ENCODE measurements at places on chromosomes 2 and 18.

GRCh38 chr2:107553539-107553938 is 273.2 kb upstream of the RGPD4 start:
- no peak for DNase-seq

- DNase-seq: peak; percentile 16
These were observed 632 bp downstream of the AFTPH start for GRCh38 chr2:64524604-64525316.

GRCh38 chr2:240154606-240155005 is 14.1 kb upstream of the OTOS start:
- no peak for DNase-seq

- DNase-seq: no peak
These were observed 467.6 kb downstream of the NYAP2 start for GRCh38 chr2:225867071-225867470.

DNA sequence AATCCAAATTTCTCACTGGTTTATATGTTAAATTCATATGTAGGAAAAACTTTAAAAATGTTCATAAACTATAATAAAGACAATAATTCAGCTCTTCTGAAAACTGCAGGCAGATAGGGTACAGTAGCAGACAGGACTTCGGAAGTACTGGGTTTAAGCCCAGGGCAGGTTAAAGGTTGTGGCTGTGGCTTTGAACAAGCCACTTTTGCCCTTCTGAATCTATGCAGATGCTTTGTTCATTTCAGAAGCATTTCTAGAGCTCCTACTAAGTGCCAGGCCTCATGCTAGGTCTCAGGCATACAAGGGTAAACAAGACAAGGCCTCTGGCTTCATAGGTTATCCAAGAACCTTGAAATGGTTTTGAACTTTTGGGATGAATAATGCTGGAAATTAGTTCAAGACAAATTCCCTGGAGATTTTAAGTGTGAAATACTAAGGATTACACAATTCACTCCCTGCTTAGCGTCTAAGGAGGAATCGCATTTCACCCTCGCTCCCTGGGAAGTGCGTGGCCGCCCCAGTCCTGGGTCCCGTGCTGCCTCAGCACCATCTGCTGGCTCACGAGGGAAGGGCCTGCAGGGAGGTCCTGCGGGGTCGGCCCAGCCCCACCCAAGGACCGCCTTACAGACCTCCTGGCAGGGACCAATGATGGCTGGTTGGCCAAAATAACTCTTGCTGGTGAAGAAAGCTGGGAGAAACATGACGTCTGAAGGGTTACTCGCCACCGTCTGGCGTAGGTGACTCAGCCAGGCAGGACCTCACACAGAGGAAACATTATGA is 67.7 kb upstream of the L3MBTL4 start:
- DNase-seq: no peak

DNA sequence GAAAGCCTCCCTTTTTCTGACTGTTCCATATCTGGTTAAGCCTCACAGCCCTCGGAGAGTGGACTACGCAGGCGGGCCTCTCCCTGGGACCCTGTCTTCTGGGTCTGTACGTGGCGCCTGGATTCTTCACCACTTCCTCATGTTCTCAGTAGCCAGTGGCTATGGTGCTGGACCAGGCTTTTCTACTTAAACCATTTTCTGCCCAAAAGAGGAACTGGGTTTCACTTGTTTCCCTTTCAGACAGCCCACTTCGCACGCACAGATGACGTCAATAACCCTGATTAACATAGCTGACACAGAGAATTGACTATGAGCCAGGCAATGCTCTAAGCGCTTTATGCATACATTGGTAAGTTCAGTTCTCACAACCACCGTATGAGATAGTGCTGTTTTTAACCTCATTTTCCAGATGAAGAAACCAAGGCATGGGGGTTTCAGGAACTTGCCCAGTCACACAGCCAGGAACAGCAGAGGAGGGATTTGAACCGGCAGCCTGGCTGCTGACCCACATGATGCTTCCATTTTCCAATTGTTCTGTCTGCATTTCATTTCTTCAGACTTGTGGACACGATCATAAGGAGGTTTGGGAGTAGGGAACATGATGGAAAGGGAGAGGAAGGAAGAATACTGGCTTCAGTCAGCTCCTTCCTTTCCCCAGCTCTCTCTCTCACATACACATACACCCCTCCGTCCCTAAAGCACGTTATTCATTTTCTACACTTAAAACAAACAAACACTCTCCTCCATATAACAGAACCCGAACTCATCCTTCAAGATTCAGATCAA is 41.7 kb downstream of the MYOM1 start:
- DNase-seq: no peak

DNA sequence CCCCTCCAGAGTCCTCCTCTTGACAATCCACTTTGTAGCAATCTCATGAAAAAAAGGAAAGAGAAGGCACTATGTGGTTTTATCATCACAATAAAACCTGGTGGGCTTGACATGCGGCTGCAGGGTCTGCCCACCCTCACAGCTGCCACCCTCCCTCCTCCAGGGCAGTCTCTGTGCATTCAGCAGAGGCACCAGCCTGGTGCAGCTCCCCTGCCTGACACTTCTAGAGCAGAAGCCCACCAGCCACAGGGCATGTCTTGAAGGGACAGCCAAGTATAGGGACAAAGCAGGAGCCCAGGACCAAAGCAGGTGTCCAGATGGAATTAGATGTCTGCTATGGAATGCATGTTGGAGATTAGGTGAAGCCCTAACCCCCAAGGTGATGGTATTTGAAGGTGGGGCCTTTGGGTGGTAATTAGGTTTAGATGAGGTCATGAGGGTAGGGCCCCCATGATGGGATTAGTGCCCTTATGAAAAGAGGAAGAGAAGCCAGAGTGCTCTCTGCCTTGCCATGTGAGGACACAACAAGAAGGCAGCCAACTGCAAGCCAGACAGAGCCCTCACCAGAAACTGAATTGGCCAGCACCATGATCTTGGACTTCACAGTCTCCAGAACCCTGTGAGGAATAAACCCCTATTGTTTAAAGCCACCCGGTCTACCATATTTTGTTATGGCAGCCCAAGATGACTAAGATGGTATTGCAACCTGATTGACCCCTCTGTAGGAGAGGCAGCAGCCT is 86.9 kb downstream of the MCFD2 start:
- no peak for DNase-seq

- DNase-seq: no peak
These were observed 50.6 kb upstream of the IKZF2 start for GRCh38 chr2:213202011-213202410.

DNA sequence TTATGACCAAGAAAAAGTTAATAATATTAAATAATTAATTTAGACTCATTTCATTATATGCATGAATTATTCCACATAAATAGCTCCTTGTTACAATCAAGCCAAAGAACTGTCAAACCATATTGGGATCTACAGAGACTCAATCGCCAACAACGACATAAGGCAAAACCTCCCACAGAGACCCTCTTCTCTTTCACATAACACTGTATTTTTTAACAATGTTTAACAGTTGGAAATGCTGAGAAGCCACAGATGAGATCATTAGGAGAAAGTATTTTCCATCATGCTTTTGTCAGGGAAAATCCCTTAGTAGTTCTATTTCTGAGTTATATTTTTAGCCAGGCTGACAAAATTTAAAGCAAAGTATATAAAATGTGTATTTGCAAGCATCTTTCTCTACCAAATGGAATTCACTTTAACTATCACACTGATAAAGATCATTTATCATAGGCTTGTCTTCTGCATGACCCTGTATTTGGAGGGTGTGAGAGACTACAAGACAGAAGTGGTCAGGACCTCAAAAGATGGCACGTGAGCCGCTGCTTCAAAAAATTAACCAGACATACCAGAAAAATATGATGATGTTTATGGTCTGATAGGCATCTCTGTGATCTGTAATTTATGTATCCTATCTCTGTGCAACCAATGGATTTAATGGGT is 383.8 kb downstream of the NRXN1 start:
- no peak for DNase-seq

- DNase-seq: no peak
These were observed 39.9 kb downstream of the PLEKHB2 start for GRCh38 chr2:131145040-131145439.

DNA sequence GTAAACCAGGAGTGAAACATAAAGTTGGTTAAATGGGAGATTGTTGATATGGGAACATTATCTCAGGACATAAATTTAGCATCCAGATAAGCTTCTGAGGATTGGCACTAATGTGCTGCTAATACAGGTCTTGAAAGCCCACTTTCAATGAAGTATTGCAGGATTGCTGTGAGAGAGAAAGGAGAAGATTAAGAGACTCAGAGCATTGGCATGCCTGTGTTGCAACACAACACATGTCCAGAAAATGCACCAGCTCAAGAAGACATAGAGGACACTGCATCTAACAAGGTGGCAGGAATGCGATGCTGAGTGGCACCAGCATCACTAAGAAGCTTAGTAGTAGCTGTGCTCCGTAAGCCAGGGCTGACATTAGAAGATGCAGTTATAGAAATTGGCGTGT is 728.9 kb downstream of the SUCLG1 start:
- no peak for DNase-seq

DNA sequence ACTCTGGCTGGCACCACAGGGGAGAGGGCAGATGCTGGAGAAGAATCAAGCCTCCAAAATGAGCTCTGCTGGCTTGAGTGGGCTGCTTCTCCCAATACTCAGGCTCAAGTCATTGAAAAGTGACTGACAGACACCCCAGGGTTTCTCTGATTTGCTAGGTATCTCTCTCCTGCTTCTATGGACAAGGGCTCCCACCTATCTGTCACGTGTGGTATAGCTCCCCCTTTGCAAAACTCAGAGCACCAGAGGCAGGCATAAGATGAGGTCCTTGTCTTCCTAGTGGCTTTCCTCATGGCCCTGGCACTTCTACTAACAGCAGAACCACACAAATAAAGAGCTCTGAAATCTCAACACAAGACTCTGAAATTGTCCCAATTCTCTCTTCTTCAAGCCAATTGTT is 105.2 kb downstream of the GALNT14 start:
- DNase-seq: no peak

GRCh38 chr2:42008241-42008921 is 39.4 kb upstream of the PKDCC start:
- no peak for DNase-seq

DNA sequence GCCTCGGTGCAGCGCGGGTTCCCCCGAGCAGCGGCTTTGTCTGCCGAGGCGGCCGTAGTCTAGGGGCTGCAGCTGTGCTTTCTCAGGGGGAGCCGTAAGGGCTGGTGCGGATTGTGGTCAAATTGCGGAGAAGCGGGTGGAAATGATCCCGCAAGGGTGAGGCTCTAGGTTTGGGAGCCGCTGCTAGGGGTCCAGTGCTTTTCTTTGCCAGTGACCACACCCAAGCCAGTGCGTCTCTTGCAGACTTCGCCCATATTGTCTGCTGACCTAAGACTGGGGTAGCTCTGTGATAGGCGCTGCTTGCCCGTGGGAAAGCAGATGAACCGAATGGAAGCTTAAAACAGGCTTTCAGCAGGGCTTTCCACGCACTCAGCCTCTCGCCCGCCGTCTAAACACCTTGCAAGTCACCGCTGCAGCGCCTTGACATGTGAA is 2.1 kb downstream of the DPYSL5 start:
- DNase-seq: no peak

DNA sequence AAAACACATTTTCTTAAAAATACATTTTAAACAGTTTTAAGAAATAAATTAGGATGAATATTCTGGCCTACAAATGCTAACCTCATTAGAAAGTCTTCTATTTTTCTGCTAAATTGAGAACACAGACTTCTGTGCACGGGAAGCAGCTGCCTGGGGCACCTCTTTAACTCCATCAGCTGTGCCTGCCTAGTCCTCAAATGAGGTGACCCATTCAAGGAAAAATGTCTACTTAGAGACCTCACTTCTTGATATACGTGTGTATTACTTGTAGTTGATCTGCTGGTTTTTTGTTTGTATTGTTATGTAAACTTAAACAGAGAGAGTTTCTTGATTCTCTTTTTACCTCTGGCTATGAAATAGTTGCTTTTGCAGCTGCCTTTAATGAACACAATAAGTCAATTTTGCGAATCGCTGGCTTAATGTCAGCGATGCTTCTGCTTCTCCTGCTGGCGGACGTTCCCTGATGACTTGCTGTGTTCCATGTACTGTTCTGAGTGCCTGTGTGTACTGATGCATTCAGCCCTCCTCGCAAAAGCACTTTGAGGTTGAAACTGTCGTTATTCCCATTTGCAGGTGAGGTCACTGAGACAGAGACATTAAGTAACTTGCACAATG is 88.7 kb upstream of the TXNDC2 start:
- no peak for DNase-seq

- DNase-seq: no peak
These were observed 59.8 kb downstream of the SNTG2 start for GRCh38 chr2:1010415-1010930.

- DNase-seq: no peak
These were observed 65.3 kb downstream of the SLC40A1 start for GRCh38 chr2:189515264-189515663.

DNA sequence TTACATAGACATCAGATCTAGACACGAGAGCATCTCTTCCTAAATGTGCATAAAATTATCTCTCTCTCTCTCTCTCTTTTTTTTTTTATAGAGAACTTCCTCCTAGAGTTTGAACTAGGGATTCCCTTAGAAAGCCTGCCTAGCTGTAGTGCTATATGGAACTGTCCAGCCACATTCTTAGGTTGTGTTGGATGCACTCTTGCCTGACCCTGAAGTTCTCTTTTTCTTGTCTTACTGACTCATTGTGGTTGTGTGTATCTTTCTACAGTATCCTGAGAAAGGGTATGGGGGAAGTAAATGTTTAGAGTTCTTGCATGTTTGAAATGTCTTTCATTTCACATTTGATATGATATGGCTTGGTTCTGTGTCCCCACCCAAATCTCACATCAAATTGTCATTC is 368.2 kb downstream of the CDH2 start:
- no peak for DNase-seq

DNA sequence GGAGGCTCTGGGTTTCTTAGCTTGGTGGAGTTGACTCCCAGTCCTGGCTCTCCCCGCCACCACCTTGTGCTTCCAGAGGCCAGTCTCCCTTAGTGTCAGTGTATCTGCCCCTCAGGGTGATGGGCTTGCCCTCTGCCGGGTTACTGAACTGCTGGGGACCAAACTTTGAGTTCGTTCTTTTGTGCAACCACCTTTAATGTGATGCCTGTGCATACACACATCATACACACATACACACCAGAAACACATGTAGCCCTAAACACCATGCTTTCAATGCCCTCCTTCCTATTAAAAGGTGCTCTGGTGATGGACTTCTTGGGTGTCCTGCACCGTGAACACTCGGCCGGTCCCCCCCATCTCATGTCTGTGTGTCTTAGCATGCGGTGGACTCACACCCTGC is 315.1 kb upstream of the EPAS1 start:
- DNase-seq: no peak

GRCh38 chr2:107430596-107431266 is 396.0 kb upstream of the RGPD4 start:
- no peak for DNase-seq

- DNase-seq: no peak
These were observed 209.6 kb downstream of the STK39 start for GRCh38 chr2:168037778-168038177.

GRCh38 chr2:98348066-98348561 is 1.9 kb downstream of the CNGA3 start:
- DNase-seq: no peak

GRCh38 chr2:63257473-63257872 is 206.8 kb downstream of the OTX1 start:
- DNase-seq: no peak

DNA sequence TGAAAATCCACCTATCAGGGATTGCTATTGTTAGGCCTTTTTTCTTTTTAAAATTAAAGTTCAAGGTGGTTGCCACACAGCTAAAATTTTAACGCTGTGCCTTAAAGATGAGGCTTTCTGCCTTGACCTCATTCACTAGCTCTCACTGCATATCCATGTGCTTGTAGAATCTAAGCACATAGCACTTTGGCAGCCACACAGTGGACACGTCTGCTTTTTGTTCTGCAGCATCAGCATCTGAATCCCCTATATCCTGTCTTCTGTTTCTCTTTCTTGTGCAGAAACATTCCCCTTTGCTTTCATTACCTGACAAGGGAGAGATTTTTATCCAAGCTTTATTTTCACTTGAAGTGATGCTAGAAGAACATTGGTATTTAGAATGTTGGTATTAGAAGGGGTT is 38.1 kb downstream of the RALB start:
- no peak for DNase-seq
